ENCODE measurements at places on chromosomes 3 and 15. TPM values are rescaled to one million over a fixed set of nuclear protein-coding genes. Genes with fewer than 3 reads are reported as not detected.

DNA sequence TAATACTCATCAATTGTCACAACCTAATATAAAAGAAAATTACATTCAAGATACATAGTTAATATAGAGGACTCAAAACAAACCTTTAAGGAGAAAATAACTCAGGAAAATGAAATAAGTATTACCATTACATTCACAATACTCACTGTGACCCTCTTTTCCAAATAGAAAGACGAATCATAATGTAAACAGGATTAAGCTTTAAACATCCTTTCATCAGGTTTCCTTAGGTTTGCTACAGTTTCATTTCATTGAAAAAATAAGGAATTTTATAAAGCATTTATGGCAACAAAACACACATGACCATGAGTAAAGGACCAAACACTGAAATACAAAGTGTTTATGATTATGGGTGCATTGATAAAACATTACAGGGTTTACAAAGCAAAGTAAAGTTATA is 162.7 kb downstream of the ALCAM start:
- no peak for DNase-seq

DNA sequence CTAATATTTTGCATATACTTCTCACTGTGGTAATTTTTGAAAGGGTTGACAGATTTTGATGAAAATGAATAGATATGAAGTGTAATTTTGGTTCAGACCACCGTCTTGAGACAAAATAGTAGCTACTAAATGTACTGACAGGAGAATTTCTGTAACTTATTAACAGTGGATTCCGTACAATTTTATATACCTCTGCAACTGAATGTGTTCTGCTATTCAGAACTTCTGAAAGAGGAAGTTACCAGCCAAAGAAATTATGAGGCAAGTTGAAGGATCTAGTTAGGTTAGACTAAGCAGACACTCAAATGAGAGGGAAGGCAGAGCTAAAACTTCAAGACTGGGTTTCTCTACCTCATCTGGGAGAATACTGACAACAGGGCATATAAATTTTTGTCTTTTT is 29.4 kb downstream of the GAP43 start:
- no peak for DNase-seq

The TMEM62 gene
- 6.2 TPM for total RNA-seq

- DNase-seq: no peak
Observed at GRCh38 chr3:50172626-50173220, 17.6 kb downstream of the SEMA3F start.

The PPP1R14D gene
- not detected for total RNA-seq

DNA sequence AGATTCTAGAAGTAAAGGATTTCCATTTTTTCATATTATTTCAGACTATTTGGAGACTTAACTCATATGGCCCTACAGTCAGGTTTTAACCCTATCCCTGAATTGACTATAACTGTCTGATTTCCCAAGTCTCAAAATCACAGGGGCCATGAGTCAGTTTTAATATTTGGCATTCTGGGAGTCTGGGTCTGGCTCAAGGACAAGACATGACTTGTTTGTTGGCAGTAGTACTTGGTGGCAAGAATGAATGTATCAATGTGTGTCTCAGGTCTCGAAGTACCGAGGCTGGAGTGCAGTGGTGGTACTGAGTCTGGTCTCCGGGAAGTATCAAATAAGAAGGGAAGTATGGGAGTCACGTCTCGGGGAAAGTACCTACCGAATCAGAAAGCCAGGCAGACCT is 10.8 kb downstream of the UMPS start:
- no peak for DNase-seq
